ENCODE measurements at places on chromosomes 16 and 17.
A peak's percentile ranks its signal among the peaks of the same experiment; 100 is the strongest.

DNA sequence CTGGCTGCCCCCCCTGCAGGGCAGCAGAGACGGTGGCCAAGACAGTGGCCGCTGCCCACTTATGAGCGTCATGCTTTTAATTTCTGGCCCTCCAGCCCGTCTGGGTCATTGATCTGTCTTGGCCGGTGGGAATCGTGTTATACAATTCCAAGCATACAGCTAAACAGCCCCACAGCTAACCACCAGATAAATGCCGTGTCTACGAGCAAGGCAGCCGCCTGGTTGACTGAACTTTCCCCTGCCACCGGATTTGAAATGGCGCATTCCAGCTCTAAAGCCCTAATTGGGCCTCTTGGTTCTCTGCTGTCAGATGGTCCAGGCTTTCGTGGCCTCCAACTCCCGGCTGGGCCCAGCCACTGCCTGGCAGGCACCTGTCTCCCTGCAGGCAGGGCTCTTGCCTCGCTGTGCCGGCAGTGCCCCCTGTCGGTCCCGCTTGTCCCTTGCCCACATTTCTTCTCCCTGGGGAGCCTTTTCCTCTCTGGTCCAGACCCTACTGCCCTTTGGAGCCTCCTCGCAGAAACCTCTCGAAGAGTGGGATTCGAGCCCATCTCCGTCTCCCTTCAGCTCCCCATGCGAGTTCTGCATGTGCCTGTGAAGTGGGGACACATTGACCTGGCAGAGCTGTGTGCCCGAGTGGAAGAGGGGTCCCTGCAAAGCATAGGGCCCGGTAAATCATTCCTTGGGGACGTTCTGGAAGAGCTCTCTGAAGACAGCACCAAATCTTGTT, 1.8 kb upstream of the RBFOX3 start:
- DNase-seq: no peak

- no peak for DNase-seq
Observed at GRCh38 chr17:59315866-59316265, 15.6 kb upstream of the YPEL2 start.

- no peak for DNase-seq
Observed at GRCh38 chr16:13176711-13177110, 275.3 kb downstream of the SHISA9 start.

DNA sequence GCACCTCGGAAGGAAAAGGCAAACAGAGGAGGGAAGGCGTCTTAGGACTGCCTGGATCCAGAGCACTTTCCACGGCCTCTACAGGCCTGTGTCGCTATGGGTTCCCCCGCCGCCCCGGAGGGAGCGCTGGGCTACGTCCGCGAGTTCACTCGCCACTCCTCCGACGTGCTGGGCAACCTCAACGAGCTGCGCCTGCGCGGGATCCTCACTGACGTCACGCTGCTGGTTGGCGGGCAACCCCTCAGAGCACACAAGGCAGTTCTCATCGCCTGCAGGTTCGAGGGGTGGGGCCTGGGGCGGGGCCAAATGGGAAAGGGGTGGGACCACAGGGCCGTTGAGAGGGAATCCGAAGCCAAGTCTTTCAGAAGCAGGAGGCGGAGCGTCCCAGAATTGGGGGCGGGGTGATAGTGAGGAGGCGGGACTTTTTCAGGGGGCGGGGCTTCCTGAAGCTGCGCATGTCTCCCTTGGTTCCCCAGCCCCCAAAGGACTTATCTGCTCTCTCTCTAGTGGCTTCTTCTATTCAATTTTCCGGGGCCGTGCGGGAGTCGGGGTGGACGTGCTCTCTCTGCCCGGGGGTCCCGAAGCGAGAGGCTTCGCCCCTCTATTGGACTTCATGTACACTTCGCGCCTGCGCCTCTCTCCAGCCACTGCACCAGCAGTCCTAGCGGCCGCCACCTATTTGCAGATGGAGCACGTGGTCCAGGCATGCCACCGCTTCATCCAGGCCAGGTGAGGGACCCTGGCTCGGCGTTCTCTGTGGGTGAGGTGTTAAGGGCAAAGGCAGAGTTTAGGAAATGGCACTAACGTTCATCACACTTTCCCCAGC, 939 bp downstream of the BCL6B start:
- DNase-seq: peak; percentile 55

DNA sequence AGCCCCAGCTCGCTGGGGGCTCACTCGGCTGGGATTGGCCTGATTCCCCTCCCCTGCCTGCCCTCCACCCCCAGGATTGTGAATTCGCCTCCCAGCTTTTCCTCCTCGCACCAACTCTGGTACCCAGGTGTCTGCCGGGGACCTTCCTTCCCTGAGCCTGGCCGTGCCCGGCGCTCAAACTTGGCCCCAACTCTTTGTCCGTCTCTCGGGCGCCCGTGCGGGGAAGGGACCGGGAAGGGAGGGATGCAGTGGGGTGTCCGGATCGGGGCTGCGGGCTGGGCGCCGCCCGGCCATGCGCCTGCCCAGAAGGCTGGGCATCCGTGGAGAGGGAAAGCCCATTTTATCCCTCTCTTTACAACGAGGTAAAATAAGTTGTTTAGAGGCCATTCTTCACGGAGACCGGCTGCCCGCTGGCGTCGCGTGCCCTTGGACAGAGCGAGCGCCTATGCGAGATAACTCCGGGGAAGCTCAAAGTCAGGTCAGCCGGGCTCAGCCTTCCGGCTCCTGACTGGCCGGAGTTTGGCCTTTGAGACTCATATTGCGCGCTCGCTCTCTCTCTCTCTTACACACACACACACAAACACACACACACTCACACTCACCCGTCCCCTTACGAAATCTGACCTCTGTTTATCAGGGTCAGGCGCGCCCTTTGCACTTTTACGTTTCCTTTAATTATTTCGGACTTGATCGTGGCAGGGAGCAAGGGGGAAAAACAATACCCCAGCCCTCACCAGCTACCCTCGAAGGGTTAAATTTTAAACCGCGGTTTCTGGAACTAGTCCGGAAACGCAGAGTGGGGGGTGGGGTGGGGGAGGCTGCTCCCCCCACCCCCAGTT, 774 bp upstream of the MAF start:
- DNase-seq: peak; percentile 46

GRCh38 chr16:69466547-69466946, 42.1 kb downstream of the CYB5B start:
- DNase-seq: no peak

- no peak for DNase-seq
Observed at GRCh38 chr17:58338841-58339754, 10.5 kb upstream of the TSPOAP1 start.

Measured in nucleus accumbens (tissue), 56 donors.